ENCODE measurements at places on chromosomes 12 and 14.

DNA sequence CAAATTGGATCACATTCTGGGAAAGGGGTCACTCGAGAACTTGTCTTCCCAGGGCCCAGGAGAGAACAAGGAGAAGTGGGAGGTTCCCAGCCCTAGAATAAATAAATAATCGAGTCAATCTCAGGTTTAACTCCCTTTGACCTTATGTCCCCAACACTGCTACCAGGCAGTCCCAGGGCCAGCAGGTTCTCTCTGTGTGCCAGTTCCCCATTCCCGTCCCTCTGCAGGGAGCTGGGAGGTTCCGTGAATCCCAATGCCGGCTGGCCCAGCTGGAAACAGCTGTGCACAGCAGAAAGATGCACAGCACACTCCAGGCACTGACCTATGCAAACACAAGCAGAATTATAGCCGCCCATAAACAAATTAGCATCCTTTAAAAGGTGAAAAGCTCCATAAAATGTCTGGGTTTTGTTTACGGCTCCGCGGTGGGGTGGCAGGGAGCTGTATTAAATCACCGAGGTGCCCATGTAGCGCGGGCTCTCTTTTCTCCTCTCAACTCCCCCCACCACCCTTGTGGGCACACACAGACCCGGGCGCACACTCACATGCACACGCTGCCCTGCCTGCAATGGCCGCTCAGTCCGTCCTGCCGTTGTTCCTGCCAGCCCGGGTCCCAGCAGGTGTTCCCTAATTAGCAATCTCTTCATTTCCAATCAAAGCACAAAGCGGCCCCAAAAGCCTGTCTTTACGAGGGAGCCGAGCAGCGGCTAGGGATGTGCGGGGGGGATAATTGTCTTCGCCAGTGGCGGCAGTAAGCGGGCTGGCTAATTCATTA is 46.6 kb upstream of the ESRRB start:
- no peak for DNase-seq

GRCh38 chr12:120571299-120571698 is 9.9 kb downstream of the POP5 start:
- no peak for DNase-seq

DNA sequence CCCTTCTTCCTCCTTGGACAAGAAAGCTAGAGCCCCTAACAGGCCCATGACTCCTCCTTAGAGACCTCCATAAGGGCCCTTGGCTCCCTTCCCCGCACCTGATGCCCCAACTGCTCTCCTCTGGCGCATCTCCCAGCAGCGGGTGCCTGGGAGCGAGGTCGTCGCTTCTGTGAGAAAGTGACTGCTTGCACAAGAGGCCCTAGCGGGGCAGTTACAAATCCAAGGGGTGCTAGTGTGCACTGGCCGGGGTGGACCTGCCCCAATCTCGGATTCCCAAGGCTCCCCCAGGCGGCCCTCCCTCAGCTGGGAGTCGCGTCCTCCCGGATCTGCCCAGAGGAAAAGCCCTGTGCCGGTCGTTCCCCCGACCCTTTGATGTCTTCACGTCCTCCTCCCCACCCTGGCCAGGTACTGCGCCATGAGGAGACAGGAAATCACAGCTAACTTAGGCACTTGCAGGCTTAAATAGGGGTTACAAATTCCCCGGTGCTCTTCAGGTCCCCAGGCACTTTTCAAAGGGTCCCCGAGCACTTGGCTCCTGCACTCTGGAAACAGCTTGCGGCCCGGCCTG is 2.8 kb downstream of the NKX2-8 start:
- no peak for DNase-seq

- no peak for DNase-seq
Observed at GRCh38 chr14:105739331-105740102, 213.1 kb downstream of the TMEM121 start.

GRCh38 chr14:101962503-101962874 is 1.9 kb upstream of the DYNC1H1 start:
- no peak for DNase-seq

GRCh38 chr12:107359382-107359781 is 266.0 kb upstream of the CRY1 start:
- DNase-seq, result no peak

GRCh38 chr14:99686557-99687283 is 2.6 kb downstream of the CYP46A1 start:
- no peak for DNase-seq

GRCh38 chr12:85814071-85814470 is 22.1 kb downstream of the RASSF9 start:
- no peak for DNase-seq

DNA sequence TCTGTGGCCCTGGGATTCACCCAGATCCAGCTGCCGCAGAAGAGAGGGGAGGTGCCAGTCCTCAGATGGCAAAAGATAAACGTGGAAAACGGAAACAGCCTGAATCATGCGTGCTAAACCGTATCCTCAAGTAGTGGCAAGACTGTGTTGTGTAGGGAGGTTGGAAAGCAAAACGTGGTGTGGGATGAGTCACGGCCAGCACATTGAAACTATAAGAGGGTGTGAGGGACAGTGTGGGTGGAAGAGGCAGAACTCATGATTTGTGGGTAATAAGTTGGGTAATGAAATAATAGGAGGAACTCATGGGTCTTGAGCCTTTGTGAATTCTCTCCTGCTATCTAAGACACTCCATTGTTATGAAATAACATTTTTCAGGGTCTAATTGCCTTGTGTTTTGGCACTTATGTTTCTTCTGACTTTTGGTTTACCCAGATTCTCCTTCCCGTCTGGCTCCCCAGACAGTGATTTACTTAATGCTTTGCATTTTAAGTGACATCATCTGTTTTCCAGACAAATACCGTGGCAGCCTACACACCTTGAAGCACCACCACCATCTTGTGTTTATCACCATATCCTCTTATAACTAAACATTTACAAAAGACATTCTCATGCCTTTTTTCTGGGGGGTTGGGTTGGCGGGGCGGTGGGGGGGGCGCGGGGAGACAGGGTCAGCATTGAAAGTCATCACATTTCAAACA is 62.3 kb upstream of the PTCSC3 start:
- no peak for DNase-seq

DNA sequence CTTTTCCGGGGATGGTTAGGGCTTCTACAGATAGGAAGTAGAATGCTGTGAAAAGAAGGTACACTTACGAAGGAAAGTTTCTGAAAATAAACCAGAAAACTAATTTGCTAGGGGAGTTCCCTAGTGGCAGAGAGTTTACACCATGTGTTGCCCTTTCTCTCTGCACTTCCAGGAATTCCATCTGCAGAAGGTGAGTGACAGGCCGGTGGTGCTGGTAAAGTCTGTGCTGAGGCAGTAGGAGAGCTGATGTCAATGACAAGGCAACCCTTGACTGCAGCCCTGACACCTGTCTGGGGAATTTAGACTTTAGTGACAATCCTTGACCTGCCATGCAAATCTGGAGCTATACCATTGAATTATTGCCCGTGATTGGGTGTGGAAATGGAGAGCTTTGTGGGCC is 687.8 kb downstream of the NRXN3 start:
- DNase-seq, result no peak

DNA sequence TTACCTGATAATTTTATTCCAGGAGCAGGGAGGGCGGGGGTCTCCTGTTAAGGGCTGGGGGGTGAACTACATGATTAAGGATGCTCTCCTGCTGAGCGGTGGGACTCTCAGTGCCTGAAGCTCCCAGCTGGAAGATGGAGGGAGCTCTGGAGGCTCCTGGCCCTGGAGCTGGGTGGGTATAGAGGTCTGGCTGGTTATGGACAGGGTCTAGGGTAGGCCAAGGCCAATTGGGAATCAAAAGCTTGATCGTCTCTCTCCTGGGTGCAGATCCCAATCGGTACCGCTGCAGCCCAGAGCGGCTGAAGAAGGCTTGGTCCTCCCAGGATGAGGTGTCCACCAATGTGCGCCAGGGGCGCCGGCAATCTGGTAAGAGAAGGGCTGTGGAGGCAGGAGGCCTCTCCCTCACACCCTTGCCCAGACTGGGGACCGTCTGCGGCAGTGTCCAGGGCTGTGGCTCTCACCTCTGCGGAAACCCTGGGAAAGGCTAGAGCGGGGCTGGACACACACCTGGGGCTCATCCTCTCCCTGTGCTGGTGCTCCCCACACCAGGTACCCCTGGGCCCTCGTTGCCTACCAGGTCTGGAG is 28.4 kb downstream of the PLEKHG3 start:
- no peak for DNase-seq

DNA sequence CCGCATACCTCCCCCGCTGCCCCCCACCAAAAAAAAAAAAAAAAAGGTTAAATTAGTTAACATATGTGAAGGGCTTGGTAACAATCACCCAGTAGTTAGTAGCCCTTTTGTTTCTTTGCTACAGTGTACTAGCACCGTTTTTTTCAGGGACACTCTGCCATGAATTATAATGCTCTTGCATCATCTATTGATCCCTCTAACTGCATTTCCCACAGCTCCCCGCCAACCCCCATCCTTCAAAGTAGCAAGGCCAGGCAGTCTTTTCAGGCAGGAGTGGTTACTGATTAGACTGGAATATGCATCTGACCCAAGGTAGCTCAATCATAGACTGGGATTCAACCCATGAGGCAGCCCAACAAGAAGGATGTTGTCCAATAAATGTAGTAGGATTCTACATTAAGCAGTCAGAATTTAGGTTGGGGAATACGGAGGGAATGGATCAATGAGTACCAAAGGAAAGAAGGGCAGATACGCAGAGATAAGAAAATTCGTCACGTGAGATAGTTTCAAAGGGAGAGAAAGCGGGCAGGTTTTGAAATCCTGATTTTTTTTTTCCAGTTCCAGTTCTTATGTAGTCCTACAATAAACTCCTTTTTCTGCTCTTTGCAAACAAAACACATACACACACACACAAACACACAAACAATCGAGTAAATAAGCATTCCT is 39.8 kb upstream of the CRACR2A start:
- DNase-seq, result no peak

DNA sequence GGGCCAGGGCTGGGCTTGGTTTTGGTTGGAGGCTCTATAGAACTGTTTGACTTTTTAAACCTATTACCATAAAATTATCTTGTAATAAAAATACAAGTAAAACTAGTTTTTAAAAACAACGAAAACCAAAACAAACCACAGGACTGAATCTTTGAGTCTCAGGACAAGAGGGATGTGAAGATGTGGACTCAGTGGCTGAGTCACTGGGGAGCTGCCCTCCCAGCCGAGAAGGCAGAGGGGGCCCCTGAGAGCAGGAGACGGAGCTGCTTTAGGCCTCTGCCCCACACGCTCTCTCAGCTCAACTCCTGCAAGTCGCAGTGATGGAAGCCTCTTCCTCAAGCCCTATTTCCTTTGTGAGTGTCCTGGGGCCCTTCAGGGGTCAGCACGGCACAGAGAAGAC is 59.0 kb downstream of the CDC42BPB start:
- no peak for DNase-seq

DNA sequence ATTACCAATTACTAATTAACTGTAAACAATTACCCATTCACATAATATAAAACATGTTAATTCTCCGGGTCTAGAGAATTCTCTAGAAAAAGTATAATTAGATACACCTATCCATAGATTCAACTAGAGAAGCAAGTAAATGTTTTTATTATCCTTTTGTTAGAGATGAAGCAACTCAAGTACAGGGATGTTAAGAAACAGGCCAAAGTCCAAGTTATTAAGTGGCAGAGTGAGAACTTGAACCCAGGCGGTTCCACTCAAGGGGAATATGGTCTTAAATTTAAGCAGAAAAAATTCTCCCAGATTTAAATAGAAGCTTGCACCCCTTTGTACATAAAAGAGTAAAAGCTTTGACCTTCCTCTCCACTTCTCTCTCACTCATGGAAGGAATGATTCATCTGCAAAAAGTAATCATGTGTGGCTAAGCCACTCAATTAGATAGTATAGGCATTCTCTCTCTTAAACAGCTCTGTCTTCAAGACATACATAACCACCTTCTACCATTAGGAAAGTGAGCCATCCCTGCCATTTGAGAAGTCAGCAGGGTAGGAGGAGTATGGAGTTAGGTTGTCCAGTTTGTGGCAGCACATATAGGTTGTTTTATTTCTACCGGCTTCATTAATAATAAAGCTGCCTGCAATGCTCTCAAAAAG is 34.1 kb downstream of the ERGIC2 start:
- no peak for DNase-seq

GRCh38 chr14:68805414-68805813 is 12.5 kb upstream of the ZFP36L1 start:
- no peak for DNase-seq

DNA sequence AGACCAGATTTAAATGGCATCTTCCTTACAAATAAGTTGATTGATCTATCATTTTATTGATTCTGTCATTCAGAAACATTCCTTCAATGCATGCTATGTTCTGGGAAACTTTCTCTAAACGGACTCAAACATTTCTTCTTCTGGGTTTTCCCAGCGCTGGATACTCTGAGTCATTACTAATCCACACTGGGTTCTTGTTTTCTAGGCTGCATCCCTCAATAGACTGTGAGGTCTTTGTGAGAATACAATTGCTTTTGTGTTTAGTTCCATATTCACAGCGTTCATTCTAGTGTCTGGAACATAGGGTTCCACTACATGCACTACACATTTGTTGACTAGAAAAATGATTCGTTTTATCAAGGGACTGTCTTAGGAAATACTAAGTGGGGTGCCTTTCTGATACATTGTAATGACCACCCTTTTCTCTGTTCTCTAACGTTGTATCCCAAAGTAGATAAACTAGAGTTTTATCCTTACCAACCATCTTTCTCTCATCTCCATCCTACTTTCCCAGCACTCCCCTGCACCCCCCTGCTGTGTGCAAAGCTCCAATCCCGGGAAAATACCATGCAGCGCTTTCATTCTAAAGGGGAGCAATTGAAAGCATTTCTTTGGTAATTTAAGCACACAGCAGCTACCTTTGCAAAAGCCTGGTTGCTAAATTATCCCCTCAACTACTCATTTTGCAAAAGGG is 878.7 kb downstream of the DIO2 start:
- no peak for DNase-seq

DNA sequence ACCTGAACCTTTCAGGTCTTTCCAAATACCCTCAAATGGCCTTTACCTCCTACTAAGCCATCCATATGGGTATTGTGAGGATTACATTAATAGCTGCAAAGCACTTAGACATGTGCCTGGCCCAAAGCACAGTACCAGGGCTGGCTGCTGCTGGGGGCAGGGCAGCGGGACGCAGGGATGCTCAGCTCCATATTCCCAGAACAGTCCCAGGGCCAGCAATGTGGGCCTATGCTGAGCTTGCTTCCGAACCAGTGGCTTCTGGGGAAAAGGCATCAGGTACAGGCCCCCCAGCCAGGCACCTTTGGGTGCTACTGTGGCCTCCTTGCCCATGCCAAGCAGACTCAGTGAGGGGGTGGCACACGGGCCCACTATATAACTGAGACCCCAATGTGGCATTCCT is 10.4 kb downstream of the ACTN1 start:
- DNase-seq, result no peak

DNA sequence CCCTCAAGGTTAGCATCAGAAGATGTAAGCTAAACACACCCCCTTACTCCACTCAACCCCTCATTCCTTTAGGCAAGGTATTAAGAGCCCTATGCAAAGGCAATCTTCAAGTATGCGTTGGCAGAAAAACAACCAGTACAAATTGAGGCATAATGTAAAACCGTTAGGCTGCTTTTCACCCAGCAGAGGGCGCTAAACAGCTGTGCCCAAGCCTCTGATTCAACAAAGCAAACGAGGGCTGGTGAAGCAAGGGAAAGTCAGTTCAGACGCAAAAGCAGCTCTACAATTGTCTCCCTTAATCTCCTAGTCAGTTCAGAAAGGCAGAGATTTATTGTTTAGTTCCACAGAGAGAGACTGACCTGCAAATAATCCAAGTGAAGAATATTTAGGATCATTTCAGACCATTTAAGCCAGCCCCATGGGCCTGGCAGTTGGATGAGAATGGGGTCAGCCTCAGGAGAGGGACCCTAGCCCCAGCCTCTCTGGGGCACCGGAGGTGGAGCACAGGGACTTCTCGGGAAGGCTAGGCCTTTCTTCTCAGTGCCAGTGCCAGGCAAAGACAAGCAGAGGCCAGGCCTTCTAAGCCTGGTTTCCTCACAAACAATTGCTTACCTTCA is 23.5 kb downstream of the DCAF5 start:
- peak; percentile 57 for DNase-seq

GRCh38 chr12:93570552-93571364 is 1.7 kb upstream of the SOCS2 start:
- DNase-seq, result peak; percentile 68
